ENCODE measurements at places on chromosomes 16 and 17. TPM values are rescaled to one million over a fixed set of nuclear protein-coding genes. Genes with fewer than 3 reads are reported as not detected.

DNA sequence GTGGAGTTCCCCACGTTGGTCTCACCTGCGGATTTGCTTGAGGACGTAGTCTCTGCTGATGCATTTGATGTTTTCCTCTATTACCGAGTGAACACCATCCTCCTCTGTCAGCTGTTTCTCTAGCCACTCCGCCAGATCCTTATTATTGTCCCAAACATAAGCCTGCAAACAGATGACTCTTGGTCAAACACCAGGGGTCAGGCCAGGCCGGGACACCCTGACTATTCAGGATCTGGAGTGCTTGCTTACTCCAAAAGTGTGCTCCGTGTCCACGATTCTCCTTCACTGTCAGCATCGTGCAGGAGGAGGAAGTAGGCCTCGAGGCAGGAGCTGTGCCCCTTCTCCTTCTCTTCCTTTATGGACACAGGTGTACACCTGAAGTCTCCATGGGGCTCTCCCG, 140.2 kb downstream of the AATF start:
- DNase-seq: no peak

DNA sequence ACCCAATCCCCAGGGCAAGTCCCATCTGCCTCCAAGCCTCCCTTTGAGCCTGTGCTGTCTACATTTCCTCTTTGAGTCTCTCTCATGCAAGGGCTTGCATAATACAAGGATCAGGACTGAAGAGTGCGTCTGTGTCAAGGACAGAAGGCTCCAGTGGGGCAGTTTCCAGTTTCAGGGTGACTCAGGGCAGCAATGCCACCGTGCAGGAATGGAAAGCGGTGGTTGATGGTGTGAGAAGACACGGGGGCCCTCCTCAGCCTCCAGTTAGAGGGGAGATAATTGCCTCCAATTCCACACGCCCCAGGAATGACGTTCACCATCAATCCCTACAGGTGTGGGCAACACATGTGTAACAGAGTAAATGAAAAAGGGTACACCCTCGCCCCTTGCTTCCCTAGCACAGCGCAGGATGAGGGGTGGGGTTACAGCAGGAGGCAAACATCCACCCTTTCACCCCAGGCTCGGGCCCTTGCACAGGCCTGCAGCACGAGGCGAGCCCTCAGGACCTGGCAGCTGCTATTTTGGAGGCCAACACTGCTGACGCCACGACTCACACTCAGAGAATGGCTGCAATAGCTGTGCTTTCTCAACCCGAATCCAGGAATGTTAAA, 24.8 kb upstream of the SLC25A19 start:
- no peak for DNase-seq

Gene DHRS7C
- total RNA-seq: not detected

Gene HSPB9
- not detected for total RNA-seq

Gene MEIOC
- 0.12 TPM for total RNA-seq

- no peak for DNase-seq
Measured at GRCh38 chr17:51362811-51363585, 102.7 kb downstream of the UTP18 start.

DNA sequence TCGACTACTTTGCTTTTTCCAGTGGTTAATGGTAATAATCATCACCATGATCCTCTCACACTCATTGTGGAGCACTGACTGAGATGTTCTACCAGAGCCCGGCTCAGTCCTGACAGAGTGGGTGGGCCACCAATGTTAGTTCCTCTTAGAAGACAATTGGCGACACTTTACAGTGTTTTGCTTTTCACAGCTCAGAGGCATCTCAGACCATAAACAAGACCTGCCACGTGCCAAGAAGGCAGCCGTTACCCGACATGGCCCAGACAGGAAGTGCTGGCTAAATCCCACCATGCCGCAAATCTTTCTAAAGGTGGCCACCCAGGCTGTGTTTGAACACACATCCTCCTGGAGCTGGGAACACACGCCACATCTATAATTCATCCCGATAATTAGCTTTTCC, 103.7 kb downstream of the XYLT1 start:
- DNase-seq: no peak

DNA sequence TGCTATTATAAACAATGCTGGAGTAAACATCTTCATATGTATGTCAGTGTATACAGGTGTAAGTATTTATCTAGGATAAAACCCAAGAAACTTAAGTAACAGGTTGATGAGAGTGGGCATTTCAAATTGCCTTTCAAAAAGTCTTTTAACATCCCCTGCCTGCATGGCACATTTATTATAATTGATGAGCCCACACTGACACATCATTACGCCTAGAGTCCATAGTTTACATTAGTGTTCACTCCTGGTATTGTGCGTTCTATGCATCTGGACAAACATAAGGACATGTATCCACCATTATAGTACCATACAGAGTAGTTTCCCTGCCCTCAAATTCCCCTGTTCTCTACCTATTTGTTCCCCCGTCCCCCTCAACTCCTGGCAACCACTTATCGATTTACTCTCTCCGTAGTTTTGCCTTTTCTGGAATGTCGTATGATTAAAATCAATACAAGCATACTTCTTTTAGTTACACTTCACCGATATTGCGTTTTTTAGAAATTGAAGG, 53.7 kb downstream of the NACA2 start:
- DNase-seq: no peak

Gene NAGS
- total RNA-seq: 0.60 TPM

DNA sequence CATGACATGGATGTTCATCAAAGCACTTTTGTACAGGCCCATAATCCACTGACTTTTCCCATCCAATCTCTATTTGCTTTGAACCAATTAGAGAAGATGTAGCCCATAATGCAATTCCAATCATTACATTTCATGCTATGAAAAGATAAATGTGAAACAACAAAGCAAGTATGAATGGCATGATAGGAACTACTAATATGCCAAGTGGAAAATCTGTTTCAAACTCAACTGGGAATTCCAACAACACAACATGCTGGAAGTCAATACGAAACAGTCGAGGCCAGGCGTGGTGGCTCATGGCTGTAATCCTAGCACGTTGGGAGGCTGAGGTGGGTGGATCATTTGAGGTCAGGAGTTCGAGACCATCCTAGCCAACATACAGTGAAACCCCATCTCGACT, 39.6 kb upstream of the TMEM97 start:
- DNase-seq: no peak

Gene ACD
- 59.1 TPM for total RNA-seq
